Activated naive CD8-positive, alpha-beta T cell treated with anti-CD3 and anti-CD28 coated beads, Interleukin-2, amount 10 ng/mL, durations not matched to agents 7 days and 5 days (primary cell): ENCODE measurements at places on chromosomes 3 and 15. TPM values are rescaled to one million over a fixed set of nuclear protein-coding genes. Genes with fewer than 3 reads are reported as not detected.
A peak's percentile ranks its signal among the peaks of the same experiment; 100 is the strongest.

DNA sequence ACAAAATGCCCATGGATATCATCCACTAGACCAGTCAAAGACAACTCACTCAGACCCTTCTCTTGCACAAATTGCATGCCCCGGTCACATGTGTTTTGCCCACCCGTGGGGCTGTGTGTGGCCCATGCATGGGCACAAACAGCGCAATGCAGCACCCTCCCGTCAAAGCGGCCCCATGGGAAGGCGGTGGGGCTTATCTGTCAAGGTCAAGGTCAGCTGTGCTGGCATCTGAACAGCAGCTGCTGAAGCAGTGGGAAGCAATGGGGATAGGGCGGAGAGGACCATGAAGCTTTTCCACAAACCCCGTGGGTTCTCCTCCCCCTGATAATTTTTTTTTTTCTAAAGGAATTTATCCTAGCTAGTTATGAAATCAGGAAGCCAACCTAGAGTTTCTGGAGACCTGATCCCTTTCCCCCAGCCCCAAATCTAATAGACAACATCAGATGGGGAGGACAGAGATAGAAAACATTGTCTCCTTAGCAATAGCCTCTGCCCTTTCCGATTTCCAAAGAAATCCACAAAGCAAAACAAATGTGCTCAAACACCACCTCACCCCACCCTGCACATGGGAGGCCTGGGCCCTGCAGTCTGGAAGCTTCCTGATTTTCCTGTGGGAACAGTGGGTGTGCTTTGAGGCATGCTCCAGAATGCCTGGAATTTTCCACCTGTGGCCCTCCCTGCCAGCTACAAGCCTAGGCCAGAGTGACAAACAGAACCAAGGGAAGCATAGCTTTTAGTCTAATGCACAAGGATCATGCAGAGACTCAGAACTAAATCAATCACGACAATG, 84.4 kb downstream of the BDH1 start:
- no peak for DNase-seq

- DNase-seq, result no peak
These were observed 33.7 kb downstream of the CORO2B start for GRCh38 chr15:68612503-68612902.

GRCh38 chr3:126852511-126852910, 130.4 kb upstream of the PLXNA1 start:
- no peak for DNase-seq

DNA sequence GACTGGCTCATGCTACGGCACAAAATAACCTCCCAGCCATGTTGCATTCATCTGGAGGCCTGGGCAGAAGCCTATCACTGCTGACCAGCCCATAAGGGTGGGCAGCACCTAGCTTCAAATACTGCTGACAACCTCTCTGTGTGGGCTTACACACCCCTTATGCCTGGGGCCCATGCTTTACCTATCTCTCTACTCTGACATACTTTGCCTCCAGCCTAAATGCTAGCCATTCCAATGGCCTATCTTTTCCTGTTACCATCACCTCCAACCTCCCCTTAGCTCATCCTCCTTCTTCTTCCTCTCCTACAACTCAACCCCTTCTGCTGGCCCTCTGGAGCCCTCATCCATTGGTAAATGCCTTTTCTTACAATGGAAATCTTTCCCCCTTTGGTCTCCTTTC, 41.0 kb upstream of the PPP2R3A start:
- no peak for DNase-seq

DNA sequence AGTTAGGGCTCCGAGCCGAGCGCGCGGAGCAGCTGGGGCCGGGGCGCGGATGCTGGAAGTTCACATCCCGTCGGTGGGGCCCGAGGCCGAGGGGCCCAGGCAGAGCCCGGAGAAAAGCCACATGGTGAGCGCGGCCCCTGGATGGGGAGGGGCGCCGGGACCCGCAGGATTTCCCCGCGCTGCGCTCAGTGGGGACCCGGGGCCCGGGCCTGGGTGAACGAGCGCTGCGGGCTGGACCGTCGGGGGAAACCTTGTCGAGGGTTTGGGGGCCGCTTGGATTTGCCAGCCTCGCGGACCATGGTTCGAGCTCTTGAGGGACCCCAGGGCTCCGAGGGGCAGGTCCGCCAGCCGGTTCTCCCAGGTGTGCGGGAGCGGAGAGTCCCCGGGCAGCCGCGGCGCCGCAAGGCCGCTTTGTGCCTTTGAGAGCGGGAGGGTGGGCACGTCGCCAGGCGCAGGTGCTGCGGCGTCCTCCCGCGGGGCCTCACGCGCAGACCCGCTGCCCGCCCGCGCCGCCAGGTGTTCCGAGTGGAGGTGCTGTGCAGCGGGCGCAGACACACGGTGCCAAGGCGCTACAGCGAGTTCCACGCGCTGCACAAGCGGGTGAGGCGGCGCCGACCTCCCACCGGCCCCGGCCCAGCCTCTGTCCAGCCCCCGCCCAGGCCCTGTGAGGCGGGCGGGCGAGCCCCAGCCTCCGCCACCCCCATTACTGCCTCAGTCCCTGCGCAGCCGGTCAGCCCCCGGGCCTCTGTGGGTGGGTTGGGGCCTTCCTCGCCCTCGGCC, at the start of gene SNX22:
SNX22 (plus strand) TSS at position 5 of the 780 bp plus-strand sequence; CDS start at position 50, 45 bp downstream.
- peak; percentile 65 for DNase-seq

DNA sequence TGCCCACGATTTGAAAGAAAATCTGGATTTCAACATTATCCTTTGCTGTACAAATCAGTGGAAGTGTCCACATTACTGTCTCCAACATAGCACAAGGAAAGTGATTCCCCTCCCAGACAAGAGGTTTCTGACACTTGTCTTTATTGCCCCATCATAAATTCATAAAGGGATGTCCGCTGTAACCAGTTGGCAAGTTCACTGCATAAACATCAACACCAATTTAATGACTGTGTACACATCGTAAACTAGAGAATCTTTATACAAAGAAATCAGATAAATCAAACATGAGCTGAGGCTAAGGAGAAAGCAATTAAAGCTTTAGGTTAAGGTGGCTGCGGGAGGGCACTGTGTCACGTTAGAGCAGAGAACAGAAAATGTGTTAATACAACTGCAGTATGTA, 129.8 kb downstream of the MEIS2 start:
- DNase-seq, result no peak

GRCh38 chr3:186386883-186387560, 25.0 kb upstream of the DGKG start:
- no peak for DNase-seq

CAPN3 gene
- 10.1 TPM for total RNA-seq

ANKRD63 gene
- total RNA-seq, result not detected

- DNase-seq, result no peak
These were observed 1084.2 kb downstream of the TUSC7 start for GRCh38 chr3:117793622-117794265.

DNA sequence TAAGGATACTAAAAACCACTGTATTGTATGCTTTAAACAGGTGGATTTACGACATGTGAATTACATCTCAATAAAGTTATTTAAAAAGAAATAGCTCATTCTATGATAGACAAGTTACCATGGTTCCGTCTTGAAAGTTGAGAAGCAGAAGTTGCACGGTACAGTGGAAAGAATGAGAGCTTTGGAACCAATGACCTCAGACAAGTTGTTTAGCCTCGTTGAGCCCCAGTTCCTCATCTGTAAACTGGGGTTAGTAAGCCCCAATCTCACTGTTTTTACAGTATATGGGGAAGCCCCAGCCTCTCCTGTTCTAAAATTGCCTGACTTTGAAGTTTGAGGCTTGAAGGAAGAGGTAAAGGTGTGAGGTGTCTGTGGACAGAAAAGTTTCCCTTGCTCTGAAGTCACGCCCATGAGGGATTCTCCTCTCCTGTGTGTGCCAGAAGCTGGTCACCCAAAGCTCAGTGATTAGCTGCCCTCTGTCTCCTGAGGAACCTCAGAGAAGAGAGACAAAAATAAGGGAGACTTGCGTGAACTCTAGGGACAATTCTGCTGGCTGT, 10.0 kb downstream of the CRYGS start:
- DNase-seq, result no peak

GRCh38 chr3:17183951-17184550, 299.3 kb downstream of the PLCL2 start:
- no peak for DNase-seq

DNA sequence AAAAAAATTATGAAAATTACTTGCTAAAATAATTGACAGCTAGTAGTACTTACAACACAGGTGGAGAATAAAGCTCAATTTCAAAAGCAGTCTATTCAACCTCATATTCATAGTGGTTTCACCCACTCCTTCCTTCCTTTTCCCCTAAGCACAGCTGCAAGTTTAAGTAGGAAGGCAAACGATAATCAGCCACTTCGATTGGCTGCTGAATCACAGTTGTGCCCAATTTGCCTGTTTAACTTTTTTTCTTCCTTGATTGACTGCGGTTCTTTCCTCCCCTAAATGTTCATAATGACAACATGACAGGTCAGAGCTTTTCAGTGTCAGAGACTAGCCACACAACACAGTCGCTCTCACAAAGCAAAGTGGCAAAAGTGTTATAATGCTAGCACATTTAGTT, 468.0 kb upstream of the GBE1 start:
- no peak for DNase-seq

GRCh38 chr15:42591238-42591934, 16.0 kb downstream of the STARD9 start:
- no peak for DNase-seq

DNA sequence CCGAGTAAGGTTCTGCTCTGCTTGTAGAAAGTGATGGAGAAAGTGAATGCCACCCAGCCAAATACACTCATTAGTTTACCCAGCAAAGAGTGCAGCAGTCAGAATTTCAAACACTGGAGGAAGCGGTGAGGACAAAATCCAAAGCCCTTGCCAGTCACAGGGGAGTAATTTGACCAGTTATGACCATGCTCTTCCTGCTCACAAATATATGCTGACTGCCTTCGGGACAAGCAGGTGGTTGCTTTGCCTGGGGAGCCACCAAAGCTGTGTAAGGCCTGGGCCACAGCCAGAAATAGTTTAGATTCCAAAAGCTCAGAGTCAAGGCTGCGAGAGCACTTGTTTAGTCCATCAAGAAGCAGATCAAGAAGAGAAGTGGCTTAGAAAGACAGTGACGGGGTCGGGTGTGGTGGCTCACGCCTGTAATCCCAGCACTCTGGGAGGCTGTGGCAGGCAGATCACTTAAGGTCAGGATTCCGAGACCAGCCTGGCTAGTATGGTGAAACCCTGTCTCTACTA, 51.0 kb upstream of the ATP13A3 start:
- DNase-seq, result no peak

GRCh38 chr3:13420831-13421765, 976 bp upstream of the NUP210 start:
- DNase-seq, result peak; percentile 74

DNA sequence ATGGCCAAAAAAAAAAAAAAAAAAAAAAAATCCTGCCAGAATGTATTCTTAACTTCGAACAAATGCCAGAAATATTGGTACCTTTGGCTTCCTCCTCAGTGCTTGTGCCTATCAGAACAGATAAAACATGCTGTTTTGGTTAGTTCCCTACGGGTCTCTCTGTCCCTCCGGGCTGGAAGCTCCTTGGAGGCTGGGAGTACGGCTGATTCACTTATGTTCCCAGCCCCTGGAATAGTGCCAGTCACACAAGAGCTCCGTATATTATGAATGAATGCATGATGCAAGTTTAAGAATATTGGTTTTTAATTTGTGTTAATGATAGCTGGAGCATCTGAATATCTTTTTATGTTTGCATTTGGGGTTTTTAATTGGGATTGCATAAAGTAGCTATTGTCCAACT, 44.0 kb downstream of the NR2F2 start:
- DNase-seq, result no peak

DNA sequence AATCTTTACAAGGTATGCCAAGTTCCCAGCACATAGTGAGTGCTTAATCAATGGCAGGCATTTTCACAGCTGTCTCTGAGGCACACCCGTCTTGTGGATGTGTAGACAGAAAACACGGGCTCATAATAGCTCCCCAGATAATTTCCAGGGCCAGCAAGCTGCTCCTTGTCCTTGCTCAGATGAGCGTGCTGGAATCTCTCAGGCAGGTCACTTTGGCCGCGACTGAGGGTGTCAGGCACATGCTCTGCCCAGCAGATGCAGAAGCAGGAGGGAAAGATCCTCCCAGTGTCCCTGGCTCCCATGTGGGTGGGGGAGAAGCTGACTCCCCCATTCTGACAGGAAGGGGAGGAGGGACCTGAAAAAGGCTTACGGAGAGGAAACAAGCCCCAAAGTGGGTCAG, 35.6 kb upstream of the SLC6A1 start:
- DNase-seq, result no peak

DNA sequence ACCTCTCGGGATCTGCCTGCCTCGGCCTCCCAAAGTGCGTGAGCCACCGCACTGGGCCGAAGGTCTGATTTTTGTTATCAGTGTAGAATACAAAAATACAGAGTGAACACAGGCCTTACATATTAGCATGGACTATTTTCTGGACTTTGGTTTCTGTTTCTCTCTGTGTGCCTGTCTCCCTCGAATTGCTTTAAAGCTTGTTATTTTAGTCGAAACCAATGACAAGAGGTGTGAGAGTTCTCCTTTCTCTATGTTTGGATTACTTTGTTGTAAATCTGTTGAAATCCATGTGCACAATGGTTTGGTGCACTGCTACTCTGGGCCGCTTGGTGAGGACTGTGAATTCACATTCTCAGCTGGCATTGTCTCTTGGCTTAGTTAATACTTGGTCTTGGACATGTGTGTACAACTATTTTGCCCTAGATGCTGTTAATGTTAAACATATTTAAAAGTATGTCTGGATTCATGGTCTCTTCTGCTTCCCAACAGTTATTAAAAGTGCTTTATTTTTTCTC, 23.9 kb downstream of the MED12L start:
- no peak for DNase-seq

GRCh38 chr15:40877694-40878093, 3.7 kb upstream of the RHOV start:
- DNase-seq, result no peak

DNA sequence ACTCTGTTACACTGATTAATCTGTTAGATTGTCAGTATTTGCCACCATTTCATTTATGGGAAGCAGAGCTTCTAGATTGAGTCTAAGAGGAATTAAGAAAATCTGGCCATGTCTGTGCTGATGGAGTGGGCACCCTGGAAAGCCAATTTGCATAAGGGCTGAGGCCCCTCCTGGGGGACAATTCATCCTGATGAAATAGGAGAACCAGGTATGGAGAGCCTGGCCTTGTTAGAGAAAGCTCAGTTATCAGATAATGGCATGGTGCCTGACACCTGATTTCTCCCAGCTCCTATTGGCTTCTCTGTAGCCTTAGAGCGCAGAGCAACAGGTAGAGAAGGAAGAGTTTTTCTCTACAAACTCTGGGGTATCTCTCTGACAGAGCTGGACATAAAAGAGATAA, 114.2 kb downstream of the EBLN2 start:
- DNase-seq, result no peak

DNA sequence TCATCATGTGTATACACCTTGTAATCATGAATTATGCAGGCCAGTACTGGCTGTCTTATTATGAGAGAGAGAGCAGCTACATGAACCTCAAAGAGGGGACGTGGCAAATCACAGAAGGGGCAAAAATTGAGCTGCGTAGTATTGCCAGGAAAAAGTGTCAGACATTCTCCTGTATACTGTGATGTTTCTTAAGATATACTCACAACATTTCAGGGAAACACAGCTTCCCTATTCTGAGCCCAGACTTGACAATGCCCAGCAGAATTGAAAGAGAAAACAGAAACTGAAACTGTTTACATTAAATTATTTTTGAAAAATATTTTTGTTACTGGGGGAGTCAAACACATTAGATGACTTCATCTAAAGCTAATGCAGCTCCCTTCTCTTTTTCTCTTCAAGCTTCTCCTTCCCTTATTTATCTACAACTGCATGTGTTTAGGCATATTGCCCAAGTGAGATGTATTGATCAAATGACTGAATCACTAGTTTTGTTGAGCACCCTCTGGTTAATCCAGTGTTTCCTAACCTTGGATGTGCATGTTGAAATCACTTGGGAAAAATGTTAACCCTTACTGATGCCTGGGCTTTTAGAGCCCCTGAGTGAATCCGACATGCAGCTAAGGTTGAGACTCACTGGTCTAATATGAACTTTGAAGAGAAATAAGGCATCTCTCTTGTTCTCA, 39.5 kb downstream of the CADPS start:
- no peak for DNase-seq

- DNase-seq, result no peak
These were observed 39.3 kb upstream of the SLC22A13 start for GRCh38 chr3:38226273-38226672.
